ENCODE measurements at places on chromosomes 7 and 10.

DNA sequence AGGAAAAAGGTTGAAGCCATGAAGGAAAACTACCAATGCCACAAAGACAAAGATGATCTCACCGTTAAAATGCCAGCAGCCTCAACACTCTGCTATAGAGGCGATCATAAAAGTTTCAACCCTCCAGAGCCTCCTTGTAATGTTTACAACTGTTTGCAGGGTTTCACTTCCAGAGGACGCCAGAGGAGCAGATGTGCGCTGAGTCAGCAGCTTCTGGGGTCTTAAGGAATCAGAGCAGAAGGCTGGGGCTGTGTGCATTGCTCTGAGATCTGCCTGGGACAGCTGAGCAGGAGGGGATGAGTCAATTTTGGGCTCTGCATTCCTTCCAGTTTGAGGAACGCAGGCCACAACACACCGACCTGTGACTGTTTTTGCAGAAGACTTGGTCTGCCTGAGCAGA is 98.3 kb downstream of the TMEM130 start:
- no peak for DNase-seq

GRCh38 chr10:57168611-57169240 is 807.7 kb upstream of the ZWINT start:
- no peak for DNase-seq

- DNase-seq: no peak
These were observed 25.0 kb upstream of the PODXL start for GRCh38 chr7:131581241-131582051.

GRCh38 chr10:77223526-77224460 is 413.8 kb downstream of the KCNMA1 start:
- no peak for DNase-seq

GRCh38 chr7:30157204-30157603 is 22.4 kb downstream of the MTURN start:
- peak; percentile 30 for DNase-seq

DNA sequence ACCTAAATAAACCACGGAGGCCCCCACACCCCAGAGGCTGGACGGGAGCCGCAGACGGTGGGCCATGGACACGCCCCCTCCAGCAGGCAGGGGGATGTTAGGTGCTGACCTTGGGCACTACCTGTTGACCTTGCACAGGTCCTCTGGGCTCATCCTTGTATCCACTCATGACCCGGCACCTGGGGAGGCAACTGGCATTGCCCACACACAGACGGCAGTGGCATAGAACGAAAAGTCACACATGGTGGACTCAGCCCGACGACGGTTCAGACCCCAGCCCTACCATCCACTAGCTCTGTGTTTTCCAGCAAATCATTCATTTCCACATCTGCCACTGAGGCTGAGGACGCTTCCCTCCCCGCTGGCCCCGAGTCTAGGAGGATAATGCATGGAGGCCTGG is 247.7 kb upstream of the PPP2R2D start:
- DNase-seq: no peak

DNA sequence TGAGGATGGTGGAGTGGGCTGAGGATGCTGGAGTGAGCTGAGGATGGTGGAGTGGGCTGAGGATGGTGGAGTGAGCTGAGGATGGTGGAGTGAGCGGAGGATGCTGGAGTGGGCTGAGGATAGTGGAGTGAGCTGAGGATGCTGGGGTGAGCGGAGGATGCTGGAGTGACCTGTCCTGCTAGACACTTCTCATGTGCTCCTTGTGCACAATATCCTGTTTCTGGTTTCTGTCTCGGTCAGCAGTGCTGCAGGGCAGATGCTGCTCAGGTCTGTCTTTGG is 29.2 kb downstream of the ANXA8 start:
- DNase-seq: no peak

- no peak for DNase-seq
These were observed 1007.8 kb downstream of the REEP3 start for GRCh38 chr10:64529003-64529350.

DNA sequence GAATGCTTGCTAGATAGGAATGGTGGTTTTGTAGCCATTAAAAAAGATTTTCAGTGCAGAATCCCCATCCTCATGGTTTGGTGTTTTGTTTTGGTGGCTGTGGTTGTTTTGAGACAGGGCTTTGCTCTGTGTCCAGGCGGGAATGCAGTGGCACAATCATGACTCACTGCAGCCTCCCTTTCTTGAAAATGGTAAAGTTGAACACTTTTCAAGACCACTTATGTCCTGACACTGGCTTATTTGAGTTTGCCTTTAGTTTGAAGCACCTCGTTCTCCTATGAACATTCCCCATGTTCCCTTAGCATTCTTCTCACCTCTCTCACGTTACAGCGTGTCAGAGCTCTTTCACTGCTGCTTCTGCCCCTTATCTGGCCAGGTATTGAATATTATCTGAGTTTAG is 140.1 kb downstream of the LRRC4 start:
- DNase-seq: no peak

DNA sequence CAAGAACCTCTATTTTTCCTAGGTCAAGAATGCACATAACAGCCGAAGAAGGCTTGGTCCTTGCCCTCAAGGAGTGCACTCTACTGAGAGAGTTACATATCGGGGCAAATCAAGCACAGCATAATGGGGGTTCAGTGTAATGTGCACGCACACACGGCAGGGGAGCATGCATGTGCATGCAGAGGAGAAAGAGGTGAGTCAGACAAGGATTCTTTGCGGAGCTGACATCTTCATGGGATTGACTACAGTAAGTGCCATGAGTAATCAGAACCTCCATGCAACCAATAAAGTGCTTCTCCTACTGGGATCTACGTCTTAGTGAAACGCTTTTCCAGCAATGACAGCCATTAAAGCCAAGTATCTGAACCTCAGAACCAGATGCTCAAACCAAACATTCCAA is 123.6 kb downstream of the RNF216 start:
- no peak for DNase-seq

- DNase-seq: no peak
These were observed 560.9 kb downstream of the DNAJB6 start for GRCh38 chr7:157897681-157898080.

- no peak for DNase-seq
These were observed 21.6 kb downstream of the SFTPD start for GRCh38 chr10:79927111-79927828.

DNA sequence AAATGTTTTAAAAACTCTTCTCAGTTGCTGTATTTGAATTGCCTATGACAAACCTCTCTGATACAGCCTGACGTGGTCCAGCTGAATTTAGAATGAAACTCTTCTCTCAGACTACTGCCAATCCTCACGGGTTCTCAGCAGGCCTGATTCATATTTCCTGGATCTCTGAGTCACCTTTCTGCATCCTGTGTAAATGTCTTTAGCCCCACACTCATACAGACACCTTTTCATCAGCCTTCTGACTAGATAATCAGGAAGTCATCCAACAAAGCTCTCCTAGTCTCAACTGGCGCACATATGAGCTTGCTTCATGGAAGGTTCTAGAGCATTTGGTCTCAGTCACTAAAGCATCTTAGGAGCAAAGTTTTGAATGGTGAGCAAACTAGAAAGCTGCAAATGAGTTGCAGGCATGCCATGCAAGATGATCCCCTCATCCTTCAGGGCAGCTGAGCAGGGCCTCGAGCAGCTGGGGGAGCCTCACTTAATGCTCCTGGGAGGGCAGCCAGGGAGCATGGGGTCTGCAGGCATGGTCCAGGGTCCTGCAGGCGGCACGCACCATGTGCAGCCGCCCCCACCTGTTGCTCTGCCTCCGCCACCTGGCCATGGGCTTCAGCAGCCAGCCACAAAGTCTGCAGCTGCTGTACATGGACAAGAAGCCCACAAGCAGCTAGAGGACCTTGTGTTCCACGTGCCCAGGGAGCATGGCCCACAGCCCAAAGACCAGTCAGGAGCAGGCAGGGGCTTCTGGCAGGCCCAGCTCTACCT is 182.8 kb downstream of the ARHGAP12 start:
- DNase-seq: peak; percentile 67

- no peak for DNase-seq
These were observed 126.6 kb downstream of the TMEM178B start for GRCh38 chr7:141200191-141201108.

DNA sequence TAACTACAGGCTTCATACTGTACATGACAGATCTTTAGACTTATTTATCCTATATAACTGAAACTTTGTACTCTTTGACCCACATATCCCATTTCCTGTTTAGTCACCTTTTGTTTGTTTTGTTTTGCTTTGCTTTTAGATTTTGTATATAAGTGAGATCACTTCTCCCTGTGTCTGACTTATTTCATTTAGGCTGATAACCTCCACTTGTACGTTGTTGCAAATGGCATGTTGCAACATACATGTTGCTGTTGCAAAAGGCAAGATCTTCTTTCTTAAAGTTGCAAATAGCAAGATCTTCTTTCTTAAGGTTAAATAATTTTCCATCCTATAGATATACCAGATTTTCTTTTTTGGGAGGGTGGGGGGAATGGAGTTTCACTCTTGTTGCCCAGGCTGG is 341.5 kb downstream of the OTUD1 start:
- DNase-seq: no peak

GRCh38 chr10:48285710-48286109 is 11.2 kb upstream of the FRMPD2 start:
- no peak for DNase-seq

- no peak for DNase-seq
These were observed 163.8 kb downstream of the RGS10 start for GRCh38 chr10:119378737-119379067.

DNA sequence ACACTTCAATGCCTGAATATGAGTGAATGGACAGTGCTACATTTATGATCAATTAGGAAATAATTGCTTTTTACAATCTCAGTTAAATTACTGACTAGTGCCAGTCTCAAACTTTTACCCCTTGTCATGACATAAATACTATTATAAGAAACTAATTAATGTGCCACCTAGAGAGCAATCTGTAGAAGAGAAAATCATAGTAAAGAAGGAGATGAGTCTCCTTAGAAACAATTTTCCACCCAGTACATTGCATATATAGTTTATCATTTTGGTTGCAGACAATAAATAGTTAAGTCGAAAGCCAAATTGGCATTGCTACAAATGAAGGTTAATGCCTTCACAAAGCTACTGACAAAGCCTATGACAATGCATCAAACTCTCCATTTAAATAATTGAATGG is 68.6 kb downstream of the SLC13A1 start:
- DNase-seq: no peak

GRCh38 chr10:42594246-42594650 is 44.1 kb downstream of the ZNF33B start:
- DNase-seq: no peak

GRCh38 chr7:48085433-48085791 is 3.7 kb upstream of the UPP1 start:
- no peak for DNase-seq

- no peak for DNase-seq
These were observed 47.8 kb upstream of the SLF2 start for GRCh38 chr10:100864978-100865377.

DNA sequence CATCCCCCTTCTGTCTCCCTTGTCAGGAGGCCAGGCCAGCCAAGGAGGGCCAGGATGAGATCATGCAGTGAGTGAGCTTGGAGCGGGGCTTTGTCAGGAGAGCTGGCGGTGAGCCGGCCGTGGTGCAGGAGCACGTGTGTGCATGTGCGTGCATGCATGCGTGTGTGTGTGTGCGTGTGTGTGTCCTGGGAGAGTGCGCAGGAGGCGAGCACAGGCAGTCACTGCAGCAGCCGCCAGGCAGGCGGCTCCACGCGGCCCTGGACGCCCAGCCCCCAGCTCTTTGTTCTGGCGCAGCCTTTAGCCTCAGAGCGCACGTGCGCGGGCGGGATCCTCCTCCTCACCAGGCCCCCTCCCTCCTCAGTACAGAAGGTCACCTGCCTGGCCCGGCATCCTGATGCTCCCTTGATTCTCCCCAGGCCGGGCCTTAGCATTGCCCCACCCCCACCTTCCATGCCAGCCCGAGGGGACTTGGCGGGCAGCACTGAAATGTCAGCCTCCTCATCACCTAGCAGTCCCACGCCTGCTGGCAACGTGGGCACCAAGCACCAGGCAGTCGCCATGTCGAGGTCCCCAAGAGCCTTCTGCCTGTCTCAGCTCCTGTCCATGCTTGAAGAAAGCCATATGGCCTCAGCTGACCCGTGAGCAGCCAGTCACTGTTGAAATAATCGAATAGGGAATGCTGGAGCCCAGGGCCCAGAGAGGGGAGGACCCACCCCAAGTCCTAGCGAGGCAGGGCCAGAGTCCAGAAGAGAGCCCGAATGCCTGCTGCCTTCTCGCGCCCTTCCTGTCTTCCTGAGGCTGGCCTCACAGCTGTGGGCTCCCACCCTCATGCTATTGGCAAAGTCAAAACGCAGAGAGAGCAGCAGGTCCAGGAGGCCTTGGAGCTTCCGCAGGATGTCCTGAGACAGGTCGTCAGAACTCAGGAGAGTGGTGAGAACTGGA is 125.9 kb upstream of the PPIF start:
- DNase-seq: no peak

GRCh38 chr10:10911035-10911434 is 106.6 kb upstream of the CELF2 start:
- DNase-seq: no peak

DNA sequence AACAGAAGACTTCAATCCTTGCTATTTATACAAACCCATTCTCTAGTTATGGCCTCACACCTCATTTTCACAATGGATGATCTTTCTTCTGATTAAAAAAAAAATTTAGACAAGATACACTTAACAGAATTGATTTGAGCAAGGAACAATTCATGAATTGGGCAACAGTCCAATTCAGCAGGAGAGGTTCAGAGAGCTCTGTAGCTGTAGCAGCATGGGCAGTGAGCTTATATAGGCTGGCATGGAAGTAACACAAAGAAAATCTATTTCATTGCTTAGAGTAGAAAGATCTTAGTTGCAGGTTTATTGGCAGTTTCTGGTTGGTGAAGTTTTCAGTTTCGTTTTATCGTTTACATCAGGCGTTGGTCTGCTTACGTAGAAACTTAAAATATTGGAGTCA is 23.0 kb upstream of the LRGUK start:
- DNase-seq: no peak

DNA sequence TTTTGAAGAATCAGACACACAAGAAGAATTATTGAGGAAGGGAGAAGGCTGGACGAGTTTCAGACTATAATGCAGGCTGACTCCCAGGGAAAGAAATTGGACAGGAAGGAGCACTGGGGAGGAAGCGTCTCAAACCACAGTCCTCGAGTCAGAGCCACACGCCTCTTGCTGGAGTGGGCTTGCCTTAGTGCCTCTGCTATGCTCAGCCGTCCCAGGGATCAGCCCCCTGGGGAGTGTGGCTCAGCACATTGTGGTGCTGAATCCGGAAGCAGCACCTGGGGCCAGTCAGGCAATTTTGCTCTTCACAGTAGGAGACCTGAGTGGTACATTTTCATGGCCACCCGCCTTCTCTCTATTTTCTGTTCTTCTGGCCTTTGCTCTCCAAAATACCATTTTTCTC is 67.4 kb upstream of the SLC35G1 start:
- no peak for DNase-seq

GRCh38 chr10:99674762-99675161 is 15.5 kb downstream of the ENTPD7 start:
- DNase-seq: no peak

DNA sequence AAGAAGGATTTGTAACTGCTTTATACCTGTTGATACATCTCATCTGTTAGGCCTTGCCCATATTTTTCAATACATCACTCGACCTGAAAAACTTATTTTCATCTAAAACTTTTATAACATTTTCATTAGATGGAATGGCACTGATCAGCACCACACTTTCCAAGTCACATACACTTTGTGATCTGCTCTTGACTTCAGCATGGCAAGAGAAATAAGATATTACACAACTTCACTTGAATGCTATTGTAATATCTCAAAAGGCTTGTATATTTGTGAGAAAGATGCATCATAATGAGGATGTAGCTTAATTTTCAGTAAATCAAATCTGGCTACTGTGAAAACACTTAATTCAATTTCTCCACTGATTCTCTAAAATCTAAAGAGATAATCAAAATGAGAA is 126.2 kb downstream of the MICU1 start:
- DNase-seq: no peak

All from activated T-cell treated with anti-CD3 and anti-CD28 coated beads, Interleukin-2, amount 50 U/mL, for 72 hours (primary cell).